Right atrium auricular region (tissue), 2 donors: ENCODE measurements at places on chromosomes 4 and X. TPM values are rescaled to one million over a fixed set of nuclear protein-coding genes. Genes with fewer than 3 reads are reported as not detected.

DNA sequence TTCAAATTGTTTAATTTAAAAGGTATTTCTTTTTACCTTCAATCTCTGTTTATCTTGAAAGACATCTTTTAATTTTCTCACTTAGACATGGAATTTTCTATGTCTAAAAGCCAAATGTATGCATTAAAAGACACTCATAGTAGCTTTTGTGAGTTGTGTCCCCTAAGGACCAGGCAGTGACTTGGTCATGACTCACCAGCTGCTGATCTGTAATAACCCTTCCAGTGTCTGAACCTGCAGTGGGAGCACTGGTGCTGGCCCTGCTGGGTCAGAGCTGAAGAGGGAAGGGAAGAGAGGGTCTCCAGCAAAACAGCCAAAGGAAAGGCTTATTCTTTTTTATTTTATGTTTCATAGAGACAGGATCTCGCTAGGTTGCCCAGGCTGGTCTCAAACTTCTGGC lies 31.1 kb upstream of the SH3D19 start:
- DNase-seq: no peak

GRCh38 chrX:13750812-13751211 lies 16.3 kb downstream of the OFD1 start:
- no peak for DNase-seq

Gene ACE2
- 26.1 TPM for total RNA-seq

Gene STAP1
- not detected for total RNA-seq

DNA sequence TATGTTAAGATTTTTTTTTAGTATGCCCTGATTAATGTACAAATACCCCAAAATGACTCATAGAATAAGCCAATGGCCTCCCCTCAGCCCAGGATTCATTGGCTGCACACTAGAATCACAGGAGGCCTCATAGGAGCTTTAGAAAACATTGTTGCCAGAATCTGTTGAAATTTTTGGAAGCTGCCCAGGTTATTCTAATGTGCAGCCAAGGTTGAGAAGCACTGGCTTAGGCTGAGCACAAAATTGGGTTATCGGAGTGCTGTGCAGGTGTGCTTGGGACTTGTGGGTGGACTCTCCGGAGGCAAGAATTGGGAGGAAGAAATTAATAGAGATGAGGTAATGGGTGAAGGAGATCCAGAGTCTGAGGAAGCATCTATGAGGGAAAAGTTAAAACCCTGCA lies 41.3 kb upstream of the VCX start:
- DNase-seq: no peak

- DNase-seq: no peak
Measured at GRCh38 chr4:121900132-121900983, 30.1 kb upstream of the BBS7 start.

Gene PCDH10
- total RNA-seq: 0.44 TPM

Gene CCDC120
- 1.3 TPM for total RNA-seq

Gene ATOH1
- not detected for total RNA-seq

GRCh38 chr4:186643501-186644310 lies 80.0 kb downstream of the FAT1 start:
- no peak for DNase-seq

DNA sequence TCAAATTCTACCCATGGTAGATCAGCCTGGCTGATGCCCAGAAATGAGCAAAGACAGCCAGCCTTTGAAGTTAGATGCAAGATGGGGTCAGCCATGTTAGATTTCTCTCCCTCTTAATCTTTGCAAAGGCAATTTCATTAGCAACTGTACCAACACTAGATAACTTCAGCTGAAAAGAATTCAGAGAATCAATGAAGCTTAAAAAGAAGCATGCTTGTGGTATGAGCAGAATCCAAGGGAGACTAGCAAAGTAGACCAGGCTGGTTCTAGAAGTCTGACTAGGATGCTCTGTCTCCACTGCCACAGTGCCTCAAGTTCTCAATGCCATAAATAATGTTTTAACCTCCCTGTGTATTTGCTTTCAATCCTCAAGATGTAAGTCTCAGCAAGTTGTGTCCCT lies 247.3 kb downstream of the SLC7A11 start:
- DNase-seq: no peak
